ENCODE measurements at places on chromosomes 12 and 14. TPM values are rescaled to one million over a fixed set of nuclear protein-coding genes. Genes with fewer than 3 reads are reported as not detected.

DNA sequence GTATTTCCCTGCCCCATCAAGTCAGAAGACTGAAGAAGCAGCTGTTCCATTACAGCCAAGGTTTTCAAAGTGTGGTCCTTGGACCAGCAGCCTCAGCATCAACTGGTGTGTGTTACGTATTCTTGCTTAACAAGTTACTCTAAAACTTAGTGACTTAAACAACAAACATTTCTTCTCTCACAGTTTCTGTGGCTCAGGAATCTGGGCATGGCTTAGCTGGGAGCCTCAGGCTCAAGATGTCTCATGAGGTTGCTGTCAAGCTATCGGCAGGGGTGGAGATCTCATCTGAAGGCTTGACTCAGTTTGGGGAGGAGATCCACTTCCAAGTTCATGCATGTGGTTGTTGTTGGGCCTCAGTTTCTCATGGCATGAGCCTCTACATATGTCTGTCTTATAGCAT lies 174.5 kb downstream of the KTN1 start:
- DNase-seq = no peak

DNA sequence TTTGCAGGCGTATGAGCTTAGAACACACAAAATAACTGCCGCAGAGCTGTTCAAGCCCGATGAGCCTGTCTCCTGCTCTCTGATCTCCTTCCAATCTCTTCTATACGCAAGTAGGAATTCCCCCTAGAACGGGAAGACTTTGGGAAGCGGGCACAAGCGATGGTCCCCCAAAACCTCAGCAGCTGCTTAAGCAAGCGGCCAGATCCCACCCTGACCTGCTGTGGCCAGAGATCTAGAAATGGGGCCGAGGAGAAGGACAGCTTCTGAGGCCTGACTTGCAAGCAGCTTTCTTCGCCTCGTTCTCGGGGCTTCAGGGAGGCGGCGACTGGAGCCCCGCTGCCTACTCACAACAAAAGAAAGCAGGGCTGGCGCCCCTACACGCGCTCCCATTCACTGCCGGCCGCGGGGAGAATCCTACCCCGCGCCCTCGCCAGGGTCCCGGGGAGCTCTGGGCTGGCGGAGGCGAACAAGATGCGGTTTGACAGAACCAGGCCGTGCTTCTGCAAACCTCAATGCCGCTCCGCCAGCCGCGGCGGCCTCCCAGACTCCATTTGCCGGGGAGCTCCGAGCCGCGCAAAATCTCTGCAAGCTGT lies 922 bp downstream of the TBX5 start:
- DNase-seq = no peak

DNA sequence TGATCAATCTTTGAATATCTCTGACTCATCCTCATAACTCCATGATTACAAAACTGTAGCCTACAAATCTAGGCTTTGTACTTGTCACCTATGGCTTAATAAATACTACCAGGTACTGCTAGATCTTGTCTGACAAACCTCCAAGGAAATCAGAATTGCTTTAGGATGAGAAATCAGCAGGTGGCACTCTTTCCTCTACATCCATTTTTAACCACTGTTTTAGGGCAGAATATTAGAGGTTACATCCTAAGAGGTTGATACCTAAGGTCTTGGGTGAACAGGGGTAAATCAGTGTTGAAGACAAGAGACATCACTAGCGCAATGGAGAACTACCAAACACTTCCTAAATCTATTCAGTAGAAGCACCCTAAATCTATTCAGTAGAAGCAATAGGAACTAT lies 63.1 kb upstream of the SOX5 start:
- DNase-seq = no peak

DNA sequence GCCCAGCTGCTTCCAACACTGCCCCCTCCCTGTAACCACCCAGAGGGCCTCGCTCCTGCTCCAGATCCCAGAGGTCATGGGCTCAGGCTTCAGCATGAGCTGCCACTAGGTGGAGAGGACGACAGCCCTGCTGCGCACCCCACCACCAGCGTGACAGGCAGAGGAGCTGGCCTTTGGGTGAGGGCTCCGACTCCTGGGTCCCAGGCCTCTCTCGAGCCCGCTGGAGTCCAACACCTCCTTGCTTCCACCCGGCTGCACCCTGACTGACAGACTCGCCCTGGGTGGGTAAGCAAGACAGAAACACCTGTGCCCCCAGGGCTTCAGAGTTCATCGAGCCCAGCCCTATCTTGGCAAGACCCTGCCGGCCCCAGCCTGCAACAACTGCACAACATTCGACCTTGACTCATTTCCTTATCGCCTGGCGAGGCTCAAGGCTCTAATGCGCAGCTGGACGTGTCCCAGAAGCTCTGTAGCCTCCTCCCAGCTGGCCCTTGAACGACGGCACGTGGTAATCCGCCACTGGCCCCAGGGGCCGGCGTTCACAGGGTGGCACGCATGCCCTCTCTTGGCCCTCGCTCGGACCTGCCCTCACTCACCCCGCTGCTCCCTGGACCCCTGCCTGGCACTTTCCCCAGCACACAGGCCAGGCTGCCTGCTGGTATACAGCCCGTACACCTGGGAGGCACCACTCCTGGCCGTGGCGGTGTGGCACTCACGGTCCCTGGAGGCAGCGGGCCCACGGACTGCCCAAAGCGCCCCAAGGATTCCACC lies 28.0 kb downstream of the VPS37B start:
- no peak for DNase-seq

- no peak for DNase-seq
Observed at GRCh38 chr12:62625228-62625627, 158.6 kb downstream of the MON2 start.

DNA sequence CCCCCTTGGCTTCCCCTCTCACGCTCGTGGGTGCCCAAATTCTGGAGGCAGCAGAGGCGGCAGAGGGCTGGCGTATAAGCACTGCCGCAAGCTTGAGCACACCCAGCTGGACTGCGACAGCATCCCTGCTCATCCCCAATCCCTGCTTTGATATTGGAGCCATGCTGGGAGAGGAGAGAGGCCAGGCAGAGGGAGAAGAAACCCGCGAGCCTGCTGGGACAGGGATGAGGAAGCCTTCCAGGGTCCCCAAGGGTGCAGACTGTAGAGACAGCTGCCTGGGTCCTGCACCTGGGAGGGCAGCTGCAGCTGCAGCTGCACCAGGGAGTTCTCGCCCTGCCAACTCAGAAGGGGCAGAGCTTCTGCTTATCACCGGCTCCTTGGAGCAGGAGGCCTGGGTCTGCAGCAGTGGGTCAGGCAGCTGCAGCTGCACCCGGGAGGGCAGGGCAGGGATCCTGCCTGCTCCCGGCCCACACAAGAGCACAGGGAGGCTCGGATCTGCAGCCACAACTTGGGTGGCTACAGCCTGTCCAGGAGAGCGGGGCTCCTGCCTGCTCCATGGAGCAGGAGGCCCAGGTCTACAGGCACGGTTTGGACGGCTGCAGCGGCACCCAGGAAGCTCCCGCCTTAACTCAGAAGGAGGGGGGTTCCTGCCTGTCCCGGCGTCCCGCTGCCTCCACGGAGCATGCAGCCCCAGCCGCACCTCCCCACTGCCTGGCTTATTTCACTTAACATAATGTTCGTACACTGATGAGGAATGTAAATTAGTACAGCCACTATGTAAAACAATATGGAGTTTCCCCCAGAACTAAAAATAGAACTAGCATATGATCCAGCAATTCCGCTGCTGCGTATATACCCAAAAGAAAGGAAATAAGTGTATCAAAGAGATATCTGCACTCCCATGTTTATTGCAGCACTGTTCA lies 60.4 kb upstream of the SGPP1 start:
- DNase-seq = no peak

DNA sequence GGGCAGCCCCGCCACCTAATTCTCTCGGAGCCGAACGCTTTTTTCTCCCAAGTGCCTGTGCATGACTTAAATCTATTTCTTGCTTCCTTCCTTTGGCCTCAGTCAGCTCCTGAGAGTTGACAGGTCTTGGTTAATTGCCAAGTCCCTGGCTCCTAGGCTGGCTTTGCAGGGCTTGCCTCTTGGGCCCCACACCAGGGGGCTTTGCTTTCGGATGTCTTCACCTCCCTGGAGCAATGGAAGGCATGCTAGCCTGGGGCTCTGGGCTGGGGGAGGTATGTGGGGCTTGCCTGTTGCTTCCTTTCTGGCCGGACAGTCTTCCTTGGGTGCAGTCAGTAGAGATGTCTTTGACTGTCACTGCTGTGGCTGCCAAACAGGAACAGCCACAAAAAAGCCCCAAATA lies 2.2 kb upstream of the KRT80 start:
- DNase-seq = peak; percentile 40

GRCh38 chr14:89844508-89844907 lies 110.0 kb downstream of the EFCAB11 start:
- no peak for DNase-seq

Gene KRT71
- not detected for total RNA-seq

GRCh38 chr14:65006261-65006721 lies 19.6 kb downstream of the FNTB start:
- no peak for DNase-seq

DNA sequence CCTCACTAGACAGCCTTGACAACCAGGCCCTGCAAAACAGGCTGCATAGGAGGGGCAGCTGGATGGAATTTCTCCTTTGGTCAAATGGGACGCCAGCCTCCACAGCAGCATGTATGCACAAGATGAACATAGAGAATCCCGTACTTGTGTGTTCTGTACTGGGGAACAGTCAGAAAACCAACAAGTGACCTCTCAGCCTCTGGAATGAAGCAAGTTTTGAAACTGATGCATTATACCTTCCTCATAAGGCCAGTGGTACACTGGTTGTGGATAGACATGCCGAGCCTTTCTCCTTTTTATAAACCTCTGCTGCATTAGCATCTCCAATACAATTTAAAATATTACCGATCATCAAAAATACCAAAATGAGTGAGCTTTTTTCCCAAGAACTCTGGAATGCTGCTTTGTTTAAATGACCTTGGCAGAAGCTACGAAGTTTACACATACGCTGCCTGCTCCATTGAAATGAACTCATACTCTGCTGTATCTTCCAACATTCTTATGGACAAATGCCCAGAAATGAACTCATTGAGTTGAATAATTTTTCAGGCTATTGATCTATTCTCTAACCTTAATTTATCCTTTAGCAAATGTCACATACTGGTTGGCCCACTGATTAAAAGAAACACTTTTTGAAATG lies 47.6 kb upstream of the FERMT2 start:
- no peak for DNase-seq

DNA sequence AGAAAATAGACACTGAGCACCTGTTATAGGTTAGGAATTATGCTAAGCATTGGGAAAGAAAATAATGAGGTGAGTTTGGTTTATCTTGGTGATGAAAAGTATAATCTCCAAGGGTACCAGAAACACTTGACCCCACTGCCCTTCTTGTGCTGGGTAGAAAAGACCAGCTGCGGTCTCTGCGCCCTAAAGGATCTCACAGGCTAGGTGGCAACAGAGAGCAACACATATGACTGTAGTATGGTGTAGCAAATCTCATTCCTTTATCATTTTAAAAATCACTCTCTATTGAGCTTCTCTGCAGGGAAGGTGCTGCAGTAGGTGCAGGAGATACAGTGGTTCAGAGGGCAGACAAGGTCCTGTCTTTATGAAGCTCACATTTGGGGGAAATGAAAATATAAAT lies 26.1 kb downstream of the NRXN3 start:
- DNase-seq = no peak

DNA sequence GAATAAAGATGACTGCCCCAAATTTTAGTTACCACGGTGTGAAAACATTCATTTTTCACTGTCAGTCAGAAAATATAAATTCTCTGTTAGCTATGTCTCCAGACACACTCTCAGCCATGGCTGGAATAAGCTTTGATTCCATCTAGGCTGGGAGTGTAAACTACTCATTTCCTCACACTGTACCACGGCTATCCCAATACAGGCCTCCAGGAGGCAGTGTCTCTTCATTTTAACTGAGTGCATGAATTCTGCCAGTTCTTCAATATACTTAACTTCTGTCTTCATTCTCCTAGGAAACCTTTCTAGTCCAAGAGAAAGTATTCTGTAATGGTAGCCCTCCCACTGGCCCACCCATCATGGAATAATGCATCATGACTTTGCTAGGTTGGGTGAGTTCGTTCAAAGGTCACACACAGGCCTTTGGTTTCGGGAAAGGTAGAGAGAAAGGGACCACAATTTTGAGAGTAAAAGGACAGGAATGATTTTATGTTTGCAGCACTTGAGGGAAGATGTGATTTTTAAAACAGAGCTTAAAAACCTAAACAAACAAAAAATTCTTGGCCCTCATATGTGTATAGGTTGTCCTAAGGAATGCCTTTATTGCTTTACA lies 381.1 kb downstream of the SEC23A start:
- DNase-seq = peak; percentile 73

All from mesothelial cell of epicardium (in vitro differentiated cells).